ENCODE measurements at places on chromosomes 7 and 10.
A peak's percentile ranks its signal among the peaks of the same experiment; 100 is the strongest.

DNA sequence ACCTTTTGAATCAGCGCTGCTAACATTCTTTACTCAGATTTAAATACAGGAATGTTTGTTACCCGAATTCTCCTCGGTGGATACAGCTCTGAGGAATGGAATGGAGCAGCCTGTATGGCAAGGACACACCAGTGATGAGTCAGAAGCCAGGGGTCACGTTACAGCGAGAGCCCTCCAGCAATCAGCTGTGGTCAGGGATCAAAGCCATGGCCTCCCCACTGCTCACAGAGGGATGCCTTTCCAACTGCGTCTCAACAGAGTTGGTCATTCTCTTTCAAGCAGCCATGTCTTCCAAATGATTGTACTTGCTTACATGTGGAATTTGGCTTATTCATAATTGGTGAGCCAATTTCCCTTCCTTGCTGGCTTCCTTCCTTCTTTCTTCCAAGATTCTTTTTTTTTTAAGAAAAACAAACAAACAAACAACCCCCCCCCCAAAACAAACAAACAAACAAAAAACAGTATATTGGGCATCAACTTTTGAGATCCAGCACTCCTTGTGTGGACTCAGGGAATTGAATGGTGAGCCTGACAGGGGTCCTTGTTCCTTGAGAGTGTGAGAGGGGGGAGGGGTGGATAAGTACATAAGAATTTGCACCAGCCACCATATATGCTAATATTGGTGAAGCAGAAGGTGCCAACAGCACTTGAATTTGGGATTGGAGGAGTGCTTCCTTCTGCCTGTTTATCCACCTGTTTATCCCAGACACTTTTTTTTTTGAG is 100.2 kb downstream of the ATXN7L1 start:
- no peak for DNase-seq

- no peak for DNase-seq
Measured at GRCh38 chr10:69883310-69884023, 81.8 kb downstream of the COL13A1 start.

DNA sequence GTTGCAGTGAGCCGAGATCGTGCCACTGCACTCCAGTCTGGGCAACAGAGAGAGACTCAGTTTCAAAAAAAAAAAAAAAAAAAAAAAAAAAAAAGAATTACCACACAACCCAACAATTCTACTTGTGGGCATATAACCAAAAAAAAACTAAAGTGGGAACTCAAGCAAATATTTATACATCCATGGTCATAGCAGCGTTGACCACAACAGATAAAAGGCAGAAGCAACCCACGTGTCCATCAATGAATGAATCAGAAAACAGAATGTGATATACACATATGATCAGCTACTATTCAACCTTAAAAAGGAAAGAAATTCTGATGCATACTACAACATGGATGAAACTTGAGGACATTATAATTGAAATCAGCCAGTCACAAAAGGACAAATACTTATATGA is 179.3 kb upstream of the NEBL start:
- DNase-seq: no peak

GRCh38 chr7:24707988-24708615 is 49.2 kb downstream of the GSDME start:
- no peak for DNase-seq

- peak; percentile 38 for DNase-seq
Measured at GRCh38 chr7:19713676-19714075, 4.8 kb upstream of the POLR1F start.

DNA sequence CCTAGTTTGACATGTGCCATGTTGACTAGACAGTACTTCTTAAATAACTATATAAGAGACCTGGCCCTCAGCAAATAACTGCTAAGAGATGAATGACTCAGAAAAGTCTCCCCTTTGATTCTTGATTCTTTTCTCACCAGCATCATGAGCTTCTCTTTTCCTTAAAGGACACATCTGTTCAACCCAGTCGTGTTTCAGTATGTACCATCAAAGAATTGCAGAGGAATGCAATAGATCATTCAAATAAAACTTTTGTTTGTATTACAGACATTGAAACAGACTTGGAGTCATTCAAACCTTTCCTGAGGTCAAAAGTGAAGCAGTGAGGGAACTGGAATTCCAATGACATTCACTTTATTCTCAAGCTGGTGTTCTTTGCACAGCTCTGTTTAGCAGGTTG is 598.3 kb upstream of the GHITM start:
- no peak for DNase-seq

- no peak for DNase-seq
Measured at GRCh38 chr10:75919913-75920312, 488.5 kb downstream of the LRMDA start.

DNA sequence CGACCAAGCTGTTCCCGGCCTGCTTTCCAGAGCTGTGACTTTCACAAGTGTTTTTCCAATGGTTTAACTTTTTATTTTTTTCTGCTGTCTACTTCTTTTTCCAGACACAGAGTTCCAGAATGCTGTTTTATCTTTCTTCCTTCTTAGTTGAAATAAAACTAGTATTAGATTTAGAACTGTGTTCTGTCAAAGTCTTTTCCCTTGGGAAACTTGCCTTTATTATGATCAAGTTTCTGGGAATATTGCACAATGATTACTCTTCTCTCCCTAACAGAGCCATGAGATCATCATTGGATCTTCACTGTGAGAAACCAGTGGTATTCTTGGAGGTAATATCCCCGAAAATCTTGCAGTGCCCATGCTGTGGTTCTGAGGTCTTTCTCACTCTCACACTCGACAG is 104.9 kb upstream of the KCND2 start:
- no peak for DNase-seq

- DNase-seq: peak; percentile 30
Measured at GRCh38 chr10:103661198-103661950, 167.9 kb downstream of the NEURL1 start.

DNA sequence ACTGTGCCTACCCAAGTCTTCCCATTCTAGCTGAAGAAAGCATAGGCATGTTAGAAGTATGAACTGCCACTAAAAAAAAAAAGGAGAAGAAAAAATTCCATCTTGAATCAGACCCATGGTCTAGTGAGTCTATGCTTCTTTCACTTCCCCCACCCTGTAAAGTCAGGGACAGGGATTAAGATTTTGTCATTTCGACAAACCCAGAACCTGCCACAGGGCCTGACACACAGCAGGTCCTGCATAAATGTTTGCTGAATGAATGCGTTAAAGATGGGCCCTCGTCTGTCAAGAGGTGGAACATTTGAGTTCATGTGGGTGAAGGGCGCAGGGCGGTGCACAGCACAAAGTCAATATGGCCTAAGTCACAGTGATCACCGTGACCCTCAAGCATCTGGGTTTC is 4.9 kb downstream of the HIPK2 start:
- no peak for DNase-seq

GRCh38 chr7:108340856-108341411 is 115.3 kb downstream of the NRCAM start:
- DNase-seq: no peak

- DNase-seq: no peak
Measured at GRCh38 chr10:19226025-19226424, 177.4 kb downstream of the MALRD1 start.

DNA sequence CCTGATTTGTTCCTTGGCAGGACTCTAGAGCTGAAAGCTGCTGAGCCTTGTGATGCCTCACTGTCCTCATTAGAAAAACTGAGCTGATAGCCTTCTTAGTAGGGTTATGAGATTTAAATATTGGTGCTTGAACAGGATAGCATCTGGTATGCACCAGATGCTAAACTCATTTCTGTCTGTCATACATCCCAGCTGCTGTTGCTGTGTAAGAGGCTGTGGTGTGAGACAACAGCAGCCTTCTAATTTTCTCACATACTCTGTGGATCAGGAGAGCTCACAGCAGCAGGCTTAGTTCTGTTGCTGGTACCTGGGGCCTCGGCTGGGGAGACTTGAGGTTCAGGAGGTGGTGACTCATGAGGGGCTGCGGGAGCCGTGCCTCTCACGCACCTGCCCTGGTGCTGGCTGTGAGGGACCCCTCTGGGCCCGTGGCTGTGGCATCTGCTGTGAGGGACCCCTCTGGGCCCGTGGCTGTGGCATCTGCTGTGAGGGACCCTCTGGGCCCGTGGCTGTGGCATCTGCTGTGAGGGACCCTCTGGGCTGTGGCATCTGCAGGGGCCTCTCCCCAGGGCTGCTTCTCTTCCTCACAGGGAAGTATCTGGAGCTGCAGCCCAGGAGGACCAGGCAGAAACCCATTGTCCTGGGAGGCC is 12.5 kb downstream of the DYNC2I1 start:
- no peak for DNase-seq

GRCh38 chr7:94276027-94276426 is 118.7 kb upstream of the COL1A2 start:
- DNase-seq: no peak

GRCh38 chr10:78752221-78752620 is 316.5 kb upstream of the ZMIZ1 start:
- no peak for DNase-seq

GRCh38 chr7:100387695-100388094 is 14.4 kb downstream of the PILRA start:
- no peak for DNase-seq

DNA sequence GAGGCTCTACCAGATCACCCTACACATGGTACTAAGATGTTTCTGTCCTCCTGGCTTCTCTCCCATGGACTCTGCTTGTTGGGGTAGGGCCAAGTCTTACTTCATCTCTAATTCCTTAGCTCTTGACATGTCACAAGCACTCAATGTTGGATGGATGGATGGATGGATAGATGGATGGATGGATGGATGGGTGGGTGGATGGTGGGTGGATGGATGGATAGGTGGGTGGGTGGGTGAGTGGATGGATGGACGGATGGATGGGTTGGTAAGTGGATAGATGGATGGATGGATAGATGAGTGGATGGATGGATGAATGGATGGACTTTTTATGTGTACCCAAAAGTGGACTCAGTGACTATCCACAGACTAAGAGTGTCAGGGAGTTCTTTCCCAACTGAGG is 28.5 kb downstream of the HSPA12A start:
- no peak for DNase-seq

- DNase-seq: no peak
Measured at GRCh38 chr7:125222596-125222995, 293.0 kb upstream of the POT1 start.

GRCh38 chr7:19772306-19772705 is 1.1 kb downstream of the TMEM196 start:
- no peak for DNase-seq

GRCh38 chr7:106287786-106288185 is 3.0 kb upstream of the NAMPT start:
- no peak for DNase-seq

- DNase-seq: no peak
Measured at GRCh38 chr10:131571865-131572264, 260.3 kb upstream of the TCERG1L start.

DNA sequence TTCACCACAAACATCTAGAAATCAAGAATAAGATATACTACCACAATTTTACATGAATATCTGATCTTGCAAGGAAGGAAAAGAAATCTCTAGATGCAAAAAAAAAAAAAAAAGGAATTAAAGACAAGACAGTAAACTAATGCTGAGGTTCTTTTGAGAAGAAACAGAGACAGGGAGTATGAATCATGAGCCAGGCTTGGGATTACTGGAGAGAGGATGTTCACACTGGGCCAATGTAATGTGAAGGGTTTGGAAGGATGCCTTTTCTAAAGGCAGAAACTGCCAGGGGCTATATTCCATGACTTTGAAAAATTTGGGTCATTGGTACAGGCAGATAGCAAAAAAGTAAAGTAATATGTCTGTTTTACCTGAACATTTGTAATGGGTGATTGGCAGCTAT is 573.0 kb upstream of the IGFBP3 start:
- no peak for DNase-seq

GRCh38 chr10:17134282-17134681 is 4.7 kb upstream of the CUBN start:
- DNase-seq: no peak

GRCh38 chr10:71748671-71749191 is 24.6 kb downstream of the VSIR start:
- peak; percentile 60 for DNase-seq

DNA sequence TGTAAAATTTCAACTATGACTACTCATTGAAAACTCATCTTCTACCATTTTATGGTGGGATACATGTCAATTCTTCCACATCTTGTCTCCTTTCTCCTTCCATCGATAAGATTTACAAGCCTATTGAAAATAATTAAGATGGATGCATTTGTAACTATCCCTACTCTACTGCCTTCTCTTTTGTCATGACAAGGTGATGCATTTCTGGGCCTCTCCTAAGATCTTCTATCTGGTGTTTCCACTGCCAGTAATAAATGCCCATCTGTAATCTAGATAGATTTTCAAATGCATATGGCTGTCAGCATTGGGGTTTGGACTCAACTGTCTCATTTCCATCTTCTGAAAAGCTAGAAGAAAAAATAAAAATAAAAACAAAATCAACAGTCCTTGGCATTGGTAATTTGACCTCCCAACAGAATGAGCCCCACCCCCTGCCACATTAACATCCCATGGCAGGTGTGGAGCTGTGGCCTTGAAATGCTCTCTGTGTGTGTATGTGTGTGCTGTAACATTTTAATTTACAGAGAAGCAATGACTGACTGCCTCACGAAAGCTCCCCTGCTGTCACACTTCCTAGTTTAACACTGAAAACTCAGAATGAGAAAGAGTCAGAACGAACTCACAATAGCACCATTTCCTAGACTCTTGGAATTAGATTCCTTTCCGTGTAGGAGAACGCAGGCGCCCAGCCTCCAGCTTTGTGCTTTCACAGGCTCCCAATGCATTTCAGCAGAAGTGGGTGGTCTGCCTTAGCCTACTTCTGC is 74.2 kb downstream of the RHOBTB1 start:
- no peak for DNase-seq

- DNase-seq: no peak
Measured at GRCh38 chr7:33186192-33186591, 56.8 kb downstream of the BBS9 start.

DNA sequence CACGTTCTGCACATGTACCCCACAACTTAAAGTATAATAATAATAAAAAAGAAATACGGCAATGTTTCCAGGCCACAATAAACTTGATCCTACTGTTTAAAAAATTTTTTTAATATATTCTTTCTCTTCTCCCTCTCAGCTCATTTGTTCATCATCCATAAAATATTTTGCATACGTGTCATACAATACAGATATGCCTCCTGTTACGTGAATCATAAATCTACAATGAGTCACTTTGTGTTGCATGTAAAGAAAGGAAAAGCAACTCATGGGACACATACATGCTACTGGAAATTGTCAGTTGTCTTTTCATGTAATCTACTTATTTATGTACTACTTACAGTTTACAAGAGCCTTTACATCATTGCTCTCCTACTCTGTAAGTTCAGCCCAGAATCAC is 1.1 kb upstream of the TECTB start:
- no peak for DNase-seq
